ENCODE measurements at places on chromosomes 4 and X.

- no peak for DNase-seq
Measured at GRCh38 chr4:130568746-130569145, 1472.8 kb downstream of the C4orf33 start.

GRCh38 chr4:35506161-35506560, 738.2 kb downstream of the ARAP2 start:
- no peak for DNase-seq

DNA sequence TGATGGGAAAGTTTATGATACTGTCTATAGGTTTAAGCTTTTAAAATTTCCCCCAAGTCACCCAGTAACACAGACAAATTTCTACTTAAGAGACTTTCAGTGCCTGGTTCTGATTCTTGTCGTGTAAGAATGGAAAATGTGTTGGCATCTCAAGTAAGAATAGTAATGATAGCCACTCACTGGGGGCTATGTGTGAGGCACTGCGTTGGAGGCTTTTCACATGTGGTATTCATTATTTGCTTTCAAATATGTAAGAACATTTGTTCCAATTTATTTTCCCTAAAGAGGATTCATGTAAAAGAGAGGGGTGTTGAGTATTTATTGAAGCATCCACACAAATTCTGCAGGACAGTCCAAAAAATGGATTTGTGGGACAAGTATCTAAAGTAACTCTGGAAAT, 143.6 kb downstream of the FNIP2 start:
- no peak for DNase-seq

GRCh38 chrX:21657318-21658151, 595 bp downstream of the KLHL34 start:
- DNase-seq = no peak

DNA sequence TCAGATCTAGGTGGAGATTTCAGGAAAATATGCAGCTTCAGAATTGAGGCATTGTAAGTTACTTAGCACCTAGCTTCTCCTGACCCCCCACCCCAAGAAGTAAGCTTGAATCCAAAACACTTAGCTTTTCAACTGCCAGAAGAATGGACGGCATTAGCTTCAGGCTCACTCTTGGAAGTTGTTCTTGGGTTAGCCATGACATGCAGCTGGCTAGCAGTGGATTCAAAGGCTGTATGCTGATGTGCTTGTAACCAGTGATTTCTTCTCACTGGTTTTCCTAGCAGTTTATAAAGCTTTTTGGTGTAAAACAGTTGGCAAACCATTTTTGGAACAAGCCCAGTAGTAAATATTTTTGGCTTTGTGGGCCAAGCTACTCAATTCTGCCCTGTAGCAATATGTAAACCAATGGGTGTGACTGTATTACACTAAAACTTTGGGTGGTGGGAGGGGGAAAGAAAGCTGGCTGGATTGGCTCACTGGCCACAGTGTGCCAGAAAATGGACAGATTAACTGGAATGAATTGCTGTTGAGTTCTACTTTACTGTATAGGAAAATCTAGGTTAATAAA, 85.6 kb downstream of the SHROOM2 start:
- DNase-seq = no peak

DNA sequence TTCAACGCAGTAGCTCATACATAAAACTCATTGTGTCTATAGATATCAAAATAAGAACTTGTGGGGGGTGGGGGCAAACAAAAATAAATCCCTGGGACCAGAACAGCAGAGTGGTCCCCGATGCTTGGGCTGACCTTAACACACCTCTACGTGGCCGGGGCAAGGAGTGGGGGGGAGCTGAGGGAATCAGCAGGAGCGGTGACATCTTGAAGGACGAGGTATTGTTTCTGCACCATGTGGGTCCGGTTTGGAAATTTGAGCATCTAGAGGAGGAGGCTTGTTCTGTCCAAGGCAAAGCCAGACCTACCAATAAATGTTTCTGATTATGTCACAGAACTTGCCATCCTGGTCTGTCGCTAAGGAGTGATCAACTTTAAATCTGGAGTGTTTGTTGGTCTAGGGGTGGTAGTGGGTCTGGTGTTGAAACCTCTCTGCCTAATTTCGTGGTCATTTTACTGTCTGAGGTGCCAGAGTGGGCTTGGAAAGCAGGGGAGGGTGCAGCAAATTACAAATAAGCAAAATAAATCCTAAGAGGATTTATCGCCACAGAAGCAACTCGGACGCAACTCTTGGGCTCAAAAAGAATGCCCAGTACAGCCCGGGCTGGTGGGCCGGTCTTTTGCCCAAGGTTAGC, 774 bp upstream of the RAPGEF2 start:
- DNase-seq = peak; percentile 36

DNA sequence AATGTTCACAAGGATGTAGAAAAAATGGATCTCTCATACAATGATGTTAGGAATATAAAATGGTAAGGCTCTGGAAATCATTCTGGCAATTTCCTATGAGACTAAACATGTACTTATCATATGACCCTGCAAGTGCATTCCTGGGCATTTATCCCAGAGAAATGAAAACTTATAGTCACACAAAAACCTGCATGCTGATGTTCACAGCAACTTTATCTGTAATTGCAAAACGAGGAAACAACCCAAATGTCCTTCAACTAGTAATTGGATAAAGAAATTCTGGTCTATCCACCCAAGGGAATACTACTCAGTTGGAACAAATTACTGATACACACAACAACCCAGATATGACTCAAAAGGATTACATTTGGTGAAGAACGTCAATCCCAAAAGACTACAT, 14.5 kb downstream of the ZCCHC18 start:
- DNase-seq = no peak

- no peak for DNase-seq
Measured at GRCh38 chr4:11495291-11495690, 66.6 kb upstream of the HS3ST1 start.

- no peak for DNase-seq
Measured at GRCh38 chr4:17276776-17277175, 235.1 kb downstream of the QDPR start.

GRCh38 chr4:137519406-137519805, 12.9 kb downstream of the PCDH18 start:
- no peak for DNase-seq

- peak; percentile 3 for DNase-seq
Measured at GRCh38 chrX:828411-828959, 197.9 kb downstream of the SHOX start.

- no peak for DNase-seq
Measured at GRCh38 chr4:41670530-41670929, 78.0 kb downstream of the PHOX2B start.

GRCh38 chr4:2068198-2068470, 9.0 kb downstream of the NAT8L start:
- peak; percentile 9 for DNase-seq

- no peak for DNase-seq
Measured at GRCh38 chr4:178633263-178633662, 1191.0 kb upstream of the AGA start.

GRCh38 chr4:65102419-65102818, 567.9 kb downstream of the EPHA5 start:
- no peak for DNase-seq

DNA sequence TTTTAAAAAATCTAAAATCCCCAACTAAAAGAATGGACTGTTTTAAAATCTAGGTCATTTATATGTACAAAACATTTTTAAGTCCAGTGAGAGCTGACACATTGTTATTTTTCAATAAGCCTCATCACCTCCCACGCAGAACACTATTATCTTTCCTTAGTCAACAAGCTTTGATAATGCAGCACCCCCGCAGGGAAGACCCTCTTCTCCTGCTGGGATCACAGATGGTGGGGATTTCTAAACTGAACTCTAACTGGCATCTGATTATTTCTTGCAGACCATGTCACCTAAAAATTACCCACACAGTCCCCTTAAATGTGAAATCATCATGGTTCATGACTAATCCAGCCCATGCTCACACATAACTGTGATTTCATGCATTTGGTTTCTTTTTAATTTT, 11.6 kb downstream of the SYTL4 start:
- peak; percentile 13 for DNase-seq

DNA sequence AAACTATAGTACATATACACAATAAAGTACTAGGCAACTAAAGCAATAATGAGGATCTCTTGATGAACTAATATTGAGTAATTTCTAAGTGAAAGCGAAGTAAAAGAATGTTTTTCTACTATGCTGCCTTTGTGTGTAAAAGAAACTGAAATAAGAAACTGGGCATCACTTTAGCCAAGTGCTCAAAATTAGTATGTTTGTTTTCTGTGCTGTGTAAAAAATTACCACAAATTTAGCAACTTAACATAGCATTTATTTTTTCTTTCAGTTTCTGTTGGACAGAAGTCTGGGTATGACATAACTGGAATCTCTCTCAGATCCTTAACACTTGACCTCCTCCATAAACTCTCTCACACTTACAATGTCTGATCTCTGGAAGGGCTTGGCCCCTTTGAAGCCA, 687.1 kb upstream of the MAGEB2 start:
- DNase-seq = no peak

DNA sequence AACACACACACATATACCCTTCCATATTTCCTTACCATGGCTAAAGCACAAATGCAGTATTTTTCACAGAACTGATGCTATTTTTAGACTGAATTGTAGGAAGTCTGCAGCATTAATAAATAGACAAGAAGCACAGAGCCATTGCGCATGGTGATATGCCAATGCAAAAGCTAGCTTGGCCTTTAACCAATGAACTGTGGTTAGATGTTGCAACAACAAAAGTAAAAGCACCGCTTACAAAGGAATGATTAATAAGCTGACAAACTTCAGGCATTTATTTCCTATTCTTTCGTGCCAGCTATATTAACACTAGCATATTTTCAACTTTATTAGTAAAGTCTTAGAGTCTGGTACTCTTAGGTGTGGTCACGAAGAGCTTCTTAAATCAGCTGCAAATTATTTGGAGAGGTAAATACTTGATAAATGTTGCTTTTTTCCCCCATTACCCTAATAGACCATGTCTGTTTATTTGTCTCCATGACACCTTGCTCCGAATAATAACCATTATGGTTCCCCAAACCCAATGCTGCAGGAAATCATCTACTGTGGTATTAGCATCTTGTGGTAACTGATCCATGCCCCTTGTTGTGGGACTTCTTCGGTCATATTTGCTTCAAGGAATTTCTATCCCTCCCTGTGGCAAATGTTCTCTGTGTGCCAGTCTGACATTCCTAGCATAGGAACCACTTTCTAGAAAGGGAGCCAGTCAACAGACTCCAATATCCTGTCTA, 306.1 kb upstream of the TAPT1 start:
- DNase-seq = no peak

DNA sequence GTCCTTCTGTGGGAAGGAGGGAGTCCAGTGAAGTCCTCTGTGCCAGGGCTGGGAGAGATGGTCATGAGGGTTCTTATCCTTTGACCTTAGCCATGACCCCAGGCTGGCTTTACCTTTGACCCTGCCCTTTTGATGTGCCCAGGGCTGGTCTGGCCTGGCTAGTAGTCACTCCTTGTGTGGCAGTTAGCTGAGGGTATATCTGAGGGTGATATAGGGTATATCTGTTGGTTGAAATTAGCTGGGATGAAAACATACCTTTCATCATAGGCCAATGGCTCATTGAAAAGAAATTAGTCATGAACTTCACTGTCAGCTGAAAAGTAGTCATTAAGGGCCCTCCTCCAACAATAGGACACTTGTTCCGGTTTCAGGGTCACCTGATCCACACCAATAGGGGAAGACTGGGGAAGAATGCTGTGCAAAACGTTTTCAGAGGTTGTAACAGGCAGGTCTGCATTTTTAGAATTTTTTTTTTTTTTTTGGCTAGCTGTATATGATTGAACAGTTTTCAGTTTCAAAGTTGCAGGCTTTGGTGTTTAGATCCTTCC, 74.6 kb upstream of the STOX2 start:
- no peak for DNase-seq

- no peak for DNase-seq
Measured at GRCh38 chr4:66572949-66573348, 902.7 kb upstream of the EPHA5 start.

GRCh38 chrX:23668335-23668734, 1.0 kb downstream of the PRDX4 start:
- no peak for DNase-seq

- DNase-seq = no peak
Measured at GRCh38 chr4:88629826-88630225, 37.5 kb downstream of the HERC3 start.

DNA sequence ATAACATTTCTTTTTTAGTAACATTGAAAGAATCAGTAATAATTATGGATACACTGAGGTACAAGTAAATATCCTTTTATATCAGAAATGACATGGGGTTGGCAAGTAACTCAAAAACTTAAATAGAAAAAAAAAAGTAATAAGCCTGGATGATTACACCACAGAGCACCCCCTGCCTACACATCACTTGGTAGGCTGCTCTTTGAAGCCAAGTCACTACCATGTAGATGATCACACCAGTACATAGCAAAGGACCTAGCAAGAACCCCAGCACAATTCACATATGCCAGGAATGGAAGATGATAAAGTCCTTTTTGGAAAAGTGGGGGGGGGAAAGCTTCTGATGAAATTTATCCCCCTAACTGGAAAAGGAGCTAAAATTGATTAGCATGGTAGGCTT, 56.9 kb downstream of the METTL14 start:
- no peak for DNase-seq

DNA sequence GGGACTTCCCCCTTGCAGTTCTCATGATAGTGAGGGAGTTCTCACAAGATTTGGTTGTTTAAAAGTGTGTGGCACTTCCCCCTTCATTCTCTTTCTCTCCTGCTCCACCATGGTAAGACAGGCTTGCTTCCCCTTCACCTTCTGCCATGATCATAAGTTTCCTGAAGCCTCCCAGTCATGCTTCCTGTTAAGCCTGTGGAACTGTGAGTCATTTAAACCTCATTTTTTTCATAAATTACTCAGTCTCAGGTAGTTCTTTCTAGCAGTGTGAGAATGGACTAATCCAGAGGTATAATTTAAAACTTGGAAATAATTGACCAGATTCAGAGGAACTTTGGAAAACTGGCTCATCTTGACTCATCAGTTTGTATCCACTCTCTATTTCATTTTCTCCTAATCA, 129.0 kb downstream of the TMEM47 start:
- DNase-seq = no peak

Data from D341Med (cell line).